ENCODE measurements at places on chromosomes 16 and 17. TPM values are rescaled to one million over a fixed set of nuclear protein-coding genes. Genes with fewer than 3 reads are reported as not detected.

Gene RNF222
- not detected for total RNA-seq

Gene SARM1
- 32.8 TPM for total RNA-seq

Gene TP53I13
- total RNA-seq, result 224 TPM

Gene CD7
- total RNA-seq, result 0.67 TPM

Gene RANBP10
- 32.2 TPM for total RNA-seq

Gene NFE2L1
- total RNA-seq, result 66.4 TPM

Gene FNDC8
- not detected for total RNA-seq

Gene SLC38A8
- not detected for total RNA-seq

Gene ALKBH5
- total RNA-seq, result 103 TPM

Gene ZNF768
- total RNA-seq, result 36.5 TPM

Gene TMEM100
- total RNA-seq, result not detected

GRCh38 chr16:66042341-66042740, 324.1 kb upstream of the CDH5 start:
- DNase-seq, result no peak

DNA sequence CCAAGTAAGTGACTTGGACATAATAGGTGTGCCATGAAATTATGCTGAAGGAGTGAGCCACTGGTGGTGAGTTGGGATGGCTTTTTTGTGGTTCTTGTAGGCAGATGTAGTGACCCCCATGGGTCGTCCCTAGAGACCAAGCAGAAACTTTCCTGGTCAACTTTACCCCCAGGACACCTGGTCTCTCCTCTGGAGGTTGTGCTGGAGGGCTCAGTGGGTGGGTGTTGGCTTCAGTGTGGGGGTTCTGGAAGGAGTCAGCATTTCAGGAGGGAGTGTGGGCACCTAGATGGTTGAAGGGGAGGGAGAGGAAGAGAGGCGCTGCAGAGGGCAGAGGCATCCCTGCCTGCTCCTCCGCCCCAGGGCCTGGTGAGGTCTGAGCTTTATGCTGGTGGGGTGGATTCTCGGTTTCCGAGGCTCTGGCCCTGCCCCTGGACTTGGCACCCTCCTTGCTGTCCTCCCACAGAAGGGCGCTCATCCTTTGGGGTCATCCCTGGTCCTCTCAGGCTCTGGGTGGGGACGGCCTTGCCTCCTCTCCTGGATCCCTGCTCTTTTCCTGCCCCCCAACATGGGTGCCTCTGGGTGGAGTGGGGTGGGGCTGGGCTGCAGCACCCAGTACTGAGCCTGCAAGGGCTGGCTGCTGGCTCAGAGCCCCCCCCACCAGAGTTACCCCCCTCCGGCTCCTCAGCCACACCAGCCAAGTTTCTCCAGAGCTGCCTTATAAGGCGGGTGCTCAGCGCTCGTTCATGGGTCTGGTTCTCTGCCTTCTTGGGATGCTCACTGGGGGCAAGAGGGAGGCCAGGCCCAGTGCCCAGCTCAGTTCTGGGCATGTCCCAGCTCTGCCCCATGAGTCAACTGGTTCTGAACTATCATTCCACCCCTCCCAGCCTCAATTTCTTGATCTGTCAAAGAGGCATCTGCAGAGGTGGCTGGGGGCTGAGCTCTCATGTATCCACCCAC, 266.8 kb downstream of the SEC14L1 start:
- no peak for DNase-seq

DNA sequence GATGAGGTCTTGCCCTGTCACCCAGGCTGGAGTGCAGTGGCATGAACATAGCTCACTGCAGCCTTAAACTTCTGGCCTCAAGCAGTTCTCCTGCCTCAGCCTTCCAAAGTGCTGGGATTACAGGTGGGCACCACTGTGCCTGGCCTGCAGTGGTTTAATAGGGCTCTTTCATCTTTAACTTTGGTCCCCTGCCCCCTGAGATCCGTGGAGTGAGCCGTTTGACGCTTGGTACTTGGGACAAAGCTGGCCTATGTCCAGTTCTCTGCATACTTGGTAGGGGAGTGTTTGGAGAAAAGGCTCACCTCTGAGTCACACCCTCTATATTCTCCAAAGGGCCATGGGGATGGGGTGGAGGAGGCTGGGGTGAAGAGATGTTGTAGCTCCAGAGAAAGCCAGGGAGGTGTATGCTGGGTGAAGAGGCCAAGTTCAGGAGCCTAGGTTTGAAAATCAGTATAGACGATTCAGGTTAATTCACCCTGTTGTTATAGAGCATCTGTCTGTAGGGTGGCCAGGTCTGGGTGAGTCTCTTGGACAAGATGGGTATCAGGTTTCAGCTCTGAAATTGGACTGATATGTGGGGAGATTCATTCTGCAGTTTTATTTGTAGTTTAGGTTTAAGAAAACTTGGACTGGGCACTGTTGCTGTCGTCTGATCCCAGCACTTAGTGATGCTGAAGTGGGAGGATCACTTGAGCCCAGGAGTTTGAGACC, 17.6 kb downstream of the ABCC1 start:
- DNase-seq, result no peak

DNA sequence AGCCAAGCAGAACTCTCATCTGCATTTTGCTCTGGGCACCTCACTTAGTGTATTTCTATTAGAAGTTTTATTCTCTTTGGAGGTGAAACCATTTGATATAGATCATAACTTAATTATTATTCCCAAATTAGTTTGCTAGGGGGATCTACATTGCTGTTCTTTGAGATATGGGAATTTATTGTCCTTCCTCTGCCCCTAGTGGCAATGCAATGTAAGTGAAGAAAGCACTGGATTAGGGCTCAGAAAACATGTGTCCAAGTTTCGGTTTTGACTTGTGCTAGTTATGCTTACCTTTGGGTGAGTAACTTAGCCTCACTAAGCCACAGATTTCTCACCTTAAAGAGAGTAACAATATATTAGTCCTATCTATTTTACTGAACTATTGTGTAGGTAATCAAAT, 2.9 kb downstream of the KRT39 start:
- peak; percentile 28 for DNase-seq

DNA sequence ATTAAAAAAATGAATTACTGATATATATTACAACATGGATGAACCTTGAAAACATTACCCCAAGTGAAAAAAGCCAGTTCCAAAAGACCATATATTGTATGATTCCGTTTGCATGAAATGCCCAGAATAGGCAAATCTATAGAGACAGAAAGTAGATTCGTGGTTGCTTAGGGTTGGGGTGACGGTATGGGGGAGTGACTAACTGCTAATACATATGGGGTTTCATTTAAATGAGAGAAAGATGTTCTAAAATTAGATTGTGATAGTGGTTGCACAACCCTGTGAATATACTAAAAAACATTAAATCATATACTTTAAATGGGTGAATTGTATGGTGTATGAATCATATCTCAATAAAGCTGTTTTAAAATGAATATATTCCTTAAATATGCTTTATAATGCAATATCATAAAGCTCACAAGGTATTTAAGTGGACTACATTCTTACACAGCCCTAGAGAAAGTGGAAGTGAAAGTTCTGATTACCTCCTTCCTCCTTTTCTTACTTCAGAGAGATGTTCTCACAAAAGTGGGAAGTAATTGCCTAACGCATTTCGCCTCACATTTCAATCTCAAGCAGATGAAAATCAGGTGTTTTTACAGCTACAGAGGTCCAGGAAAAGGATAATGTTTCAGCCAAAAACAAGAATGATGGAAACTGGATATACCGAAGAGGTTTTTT, 142.7 kb upstream of the GNAO1 start:
- DNase-seq, result peak; percentile 73

DNA sequence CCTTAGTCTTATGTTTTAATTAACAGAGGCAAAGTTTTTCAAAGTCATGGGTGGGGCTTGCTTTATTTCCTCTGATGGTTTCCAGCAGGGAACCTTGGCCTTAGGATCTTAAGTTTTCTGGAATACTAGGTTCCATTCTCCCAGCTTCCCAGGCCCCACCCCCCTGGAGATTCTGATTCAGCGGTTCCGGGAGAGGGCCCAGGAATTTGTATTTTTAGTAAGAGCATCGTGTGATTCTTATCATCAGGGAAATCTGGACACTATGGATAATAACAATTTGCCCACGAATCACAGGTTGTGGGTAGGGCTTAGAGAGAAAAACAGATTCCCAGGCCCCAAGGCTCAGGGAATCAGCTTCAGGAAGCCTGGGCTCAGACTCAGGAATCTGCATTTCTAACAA, 263.6 kb downstream of the NTN1 start:
- no peak for DNase-seq

DNA sequence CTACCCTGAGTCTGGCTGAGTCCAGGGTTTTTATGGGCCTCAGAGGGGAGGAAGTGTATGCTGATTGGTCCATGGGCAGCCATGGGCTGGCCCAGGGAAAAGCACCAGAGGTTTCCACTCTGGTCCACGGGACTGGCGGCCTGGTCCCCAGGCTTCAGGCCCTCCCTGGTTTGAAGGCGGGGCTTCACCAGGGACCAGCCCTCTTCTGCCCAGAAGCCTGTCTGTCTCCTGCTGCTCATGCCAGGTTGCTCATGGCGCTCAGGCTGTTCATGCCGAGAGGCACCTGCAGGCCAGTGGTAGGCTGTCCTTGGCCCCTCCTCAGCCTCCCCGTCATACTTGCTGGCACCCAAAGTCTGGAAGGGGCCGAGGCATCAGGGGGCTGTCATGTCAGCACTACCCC, 45.0 kb upstream of the CLEC19A start:
- no peak for DNase-seq

GRCh38 chr16:75052481-75053202, 53.8 kb downstream of the ZNRF1 start:
- no peak for DNase-seq

DNA sequence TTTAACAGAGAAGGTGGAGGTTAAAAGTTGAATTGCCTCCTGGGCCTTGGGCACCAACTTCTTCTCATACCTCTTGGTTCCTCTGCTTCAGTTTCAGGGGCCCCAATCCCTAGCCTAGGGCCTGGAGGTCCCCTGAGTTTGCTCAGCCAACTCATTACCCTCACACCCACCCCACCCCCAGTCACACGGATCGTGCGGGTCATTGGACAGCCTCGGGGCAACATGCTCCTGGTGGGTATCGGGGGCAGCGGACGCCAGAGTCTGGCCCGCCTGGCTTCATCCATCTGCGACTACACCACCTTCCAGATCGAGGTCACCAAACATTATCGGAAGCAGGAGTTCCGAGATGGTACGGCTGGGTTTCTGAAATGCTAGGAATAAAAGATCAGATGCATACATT, 36.0 kb upstream of the KDM6B start:
- DNase-seq, result no peak

DNA sequence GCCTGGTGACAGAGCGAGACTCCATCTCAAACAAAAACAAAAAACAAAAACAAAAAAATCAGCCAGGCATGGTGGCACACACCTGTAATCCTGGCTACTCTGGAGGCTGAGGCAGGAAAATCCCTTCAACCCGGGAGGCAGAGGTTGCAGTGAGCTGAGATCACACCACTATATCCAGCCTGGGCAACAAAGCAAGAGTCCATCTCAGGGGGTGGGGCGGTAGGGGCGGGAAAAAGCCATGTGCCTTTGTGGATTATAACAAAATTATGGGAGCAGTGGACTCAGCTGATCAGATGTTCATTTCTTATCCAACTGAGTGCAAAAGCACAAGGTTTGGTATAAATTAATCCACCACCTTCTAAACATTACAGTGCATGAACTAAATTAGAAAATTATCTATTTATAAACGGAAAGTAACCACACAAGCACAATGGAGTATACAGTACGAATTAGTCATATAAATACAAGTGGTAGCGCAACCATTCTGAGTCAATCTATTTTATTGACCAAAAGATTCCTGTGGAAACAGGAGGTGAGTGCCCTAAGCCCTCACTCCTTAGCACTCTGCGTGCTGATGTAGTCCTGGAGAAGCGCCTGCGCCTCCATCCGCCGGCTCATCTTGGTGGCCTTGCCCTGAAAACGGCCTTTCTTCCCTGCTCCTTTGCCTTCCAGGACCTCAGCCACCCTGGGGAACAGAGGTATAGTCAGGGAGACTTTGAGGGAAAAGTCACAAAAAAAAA, 14.0 kb downstream of the AARSD1 start:
- no peak for DNase-seq

DNA sequence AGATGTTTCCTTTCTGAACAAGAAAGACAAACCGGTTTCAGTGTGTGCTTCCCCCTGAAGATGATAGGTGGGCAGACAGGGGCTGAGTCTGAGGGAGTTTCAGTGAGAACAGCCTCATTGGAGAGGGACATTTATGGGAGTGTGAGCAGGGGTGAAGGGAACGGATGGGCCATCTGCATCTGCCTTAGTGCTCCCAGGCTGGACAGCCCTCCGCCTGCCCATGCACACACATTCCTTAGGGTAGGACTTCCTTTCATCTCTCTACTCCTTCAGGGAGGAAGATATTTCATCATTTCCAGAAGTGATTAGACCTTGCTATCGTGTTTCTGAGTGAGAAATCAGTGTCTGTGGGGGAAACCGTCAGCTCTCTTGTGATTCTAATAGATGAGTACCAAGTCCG, 3.8 kb downstream of the SHISA6 start:
- no peak for DNase-seq

DNA sequence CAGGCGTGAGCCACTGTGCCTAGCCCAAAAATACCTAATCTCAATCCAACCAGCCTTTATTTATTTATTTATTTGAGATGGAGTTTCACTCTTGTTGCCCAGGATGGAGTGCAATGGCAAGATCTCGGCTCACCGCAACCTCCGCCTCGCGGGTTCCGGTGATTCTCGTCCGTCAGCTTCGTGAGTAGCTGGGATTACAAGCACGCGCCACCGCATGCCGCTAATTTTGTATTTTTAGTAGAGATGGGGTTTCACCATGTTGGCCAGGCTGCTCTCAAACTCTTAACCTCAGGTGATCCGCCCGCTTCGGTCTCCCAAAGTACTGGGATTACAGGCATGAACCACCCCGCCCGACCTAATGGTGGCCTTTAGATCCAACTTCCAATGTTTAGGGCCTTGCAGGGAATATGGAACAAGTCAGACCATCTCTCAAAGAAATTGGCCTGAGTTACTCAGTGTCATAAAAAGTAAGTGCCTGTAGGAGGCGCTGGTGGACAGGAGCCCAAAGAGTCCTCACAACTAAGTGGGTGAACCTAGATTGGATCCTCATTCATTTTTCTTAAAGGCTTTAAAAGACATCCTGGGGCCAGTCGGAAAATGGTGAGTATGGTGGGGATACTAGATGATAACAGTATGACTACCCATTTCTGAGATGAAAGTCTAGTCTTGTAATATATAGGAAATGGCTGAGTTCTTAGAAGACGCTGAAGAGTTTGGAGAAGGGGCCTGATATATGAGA, 4.6 kb downstream of the ZSCAN10 start:
- peak; percentile 68 for DNase-seq

- no peak for DNase-seq
Measured at GRCh38 chr16:88532434-88533241, 37.6 kb upstream of the ZC3H18 start.

All from B cell (primary cell).